ENCODE measurements at places on chromosomes 6 and 20. TPM values are rescaled to one million over a fixed set of nuclear protein-coding genes. Genes with fewer than 3 reads are reported as not detected.

Gene RBCK1
- 44.8 TPM for total RNA-seq

DNA sequence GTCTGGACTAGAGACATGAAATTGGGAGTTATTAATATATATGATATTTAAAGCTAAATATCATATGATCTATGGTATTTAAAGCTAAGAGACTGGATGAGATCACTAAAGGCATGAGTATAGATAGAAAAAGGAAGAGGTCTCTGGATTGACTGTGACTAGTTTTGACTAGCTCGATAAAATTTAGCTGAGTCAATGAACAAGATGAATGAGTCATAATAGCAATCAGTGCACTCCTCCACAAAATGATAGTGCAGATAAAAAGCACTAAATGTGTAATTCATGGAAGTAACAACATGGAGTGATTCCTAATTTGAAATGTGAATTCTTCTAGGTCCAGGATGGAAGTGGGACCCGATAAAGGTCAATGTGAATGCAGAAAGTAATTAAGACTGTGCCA is 127.4 kb downstream of the PFDN4 start:
- DNase-seq = no peak

DNA sequence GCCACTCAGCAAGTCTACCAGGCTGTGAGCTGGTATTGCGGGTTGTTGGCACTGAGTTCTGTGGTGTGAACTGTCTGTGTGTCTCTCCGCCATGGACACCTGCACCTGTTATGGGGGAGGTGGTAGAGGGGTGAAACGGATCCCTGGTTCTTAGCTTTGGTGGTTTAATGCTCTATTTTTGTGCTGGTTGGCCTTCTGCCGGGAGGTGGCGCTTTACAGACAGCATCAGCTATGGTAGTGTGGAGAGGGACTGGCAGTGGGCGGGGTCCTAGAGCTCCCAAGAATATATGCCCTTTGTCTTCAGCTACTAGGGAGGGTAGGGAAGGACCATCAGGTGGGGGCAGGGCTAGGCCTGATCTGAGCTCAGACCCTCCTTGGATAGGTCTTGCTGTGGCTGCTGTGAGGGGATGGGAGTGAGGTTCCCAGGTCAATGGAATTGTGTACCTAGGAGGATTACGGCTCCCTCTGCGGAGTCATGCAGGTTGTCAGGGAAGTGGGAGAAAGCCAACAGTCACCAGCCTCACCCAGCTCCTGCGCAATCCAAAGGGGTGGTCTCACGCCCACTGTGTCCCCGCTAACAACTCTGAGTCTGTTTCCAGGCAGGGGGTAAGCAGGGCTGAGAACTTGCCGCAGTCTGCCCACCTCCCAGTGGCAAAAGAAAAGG is 154.3 kb downstream of the CCDC170 start:
- DNase-seq = no peak

GRCh38 chr6:149843051-149843633 is 21.0 kb downstream of the LRP11 start:
- DNase-seq = peak; percentile 53

DNA sequence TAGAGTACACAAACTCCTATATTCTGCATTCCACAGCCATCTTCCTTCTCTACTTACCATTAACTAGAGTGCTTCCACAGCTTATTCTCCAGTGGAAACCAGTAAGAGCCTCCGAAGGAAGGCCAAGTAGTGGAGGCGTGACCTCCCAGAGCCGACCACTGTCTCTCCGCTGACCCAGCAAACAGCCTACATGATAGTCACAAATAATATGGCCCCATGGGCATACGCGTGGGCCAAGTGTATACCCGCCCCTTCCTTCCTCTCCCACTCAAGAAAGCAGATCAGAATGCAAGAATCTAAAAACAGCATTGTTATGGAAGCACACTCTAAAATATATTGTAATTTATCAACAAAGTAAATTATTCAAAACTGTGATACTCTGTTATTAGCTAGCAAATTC is 526.6 kb upstream of the JARID2 start:
- DNase-seq = no peak

DNA sequence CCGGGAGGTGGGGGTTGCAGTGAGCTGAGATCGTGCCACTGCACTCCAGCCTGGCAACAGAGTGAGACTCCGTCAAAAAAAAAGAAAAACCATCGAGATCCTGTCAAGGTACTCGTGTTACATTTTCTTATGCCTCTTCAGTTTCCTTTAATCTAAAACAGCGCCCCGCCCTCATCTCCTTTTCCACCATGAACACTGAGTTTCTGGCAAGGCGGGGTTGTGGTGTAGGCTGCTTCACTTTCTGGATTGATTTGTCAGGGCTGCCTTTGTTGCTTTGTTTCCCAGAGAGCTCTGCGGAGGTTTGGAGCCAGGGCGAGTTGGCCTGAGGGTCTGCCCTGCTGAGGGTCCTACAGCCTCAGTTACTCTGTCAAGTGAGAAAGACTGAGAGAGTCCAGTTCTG is 8.9 kb downstream of the ITPR3 start:
- DNase-seq = no peak

Gene UBD
- total RNA-seq = not detected

DNA sequence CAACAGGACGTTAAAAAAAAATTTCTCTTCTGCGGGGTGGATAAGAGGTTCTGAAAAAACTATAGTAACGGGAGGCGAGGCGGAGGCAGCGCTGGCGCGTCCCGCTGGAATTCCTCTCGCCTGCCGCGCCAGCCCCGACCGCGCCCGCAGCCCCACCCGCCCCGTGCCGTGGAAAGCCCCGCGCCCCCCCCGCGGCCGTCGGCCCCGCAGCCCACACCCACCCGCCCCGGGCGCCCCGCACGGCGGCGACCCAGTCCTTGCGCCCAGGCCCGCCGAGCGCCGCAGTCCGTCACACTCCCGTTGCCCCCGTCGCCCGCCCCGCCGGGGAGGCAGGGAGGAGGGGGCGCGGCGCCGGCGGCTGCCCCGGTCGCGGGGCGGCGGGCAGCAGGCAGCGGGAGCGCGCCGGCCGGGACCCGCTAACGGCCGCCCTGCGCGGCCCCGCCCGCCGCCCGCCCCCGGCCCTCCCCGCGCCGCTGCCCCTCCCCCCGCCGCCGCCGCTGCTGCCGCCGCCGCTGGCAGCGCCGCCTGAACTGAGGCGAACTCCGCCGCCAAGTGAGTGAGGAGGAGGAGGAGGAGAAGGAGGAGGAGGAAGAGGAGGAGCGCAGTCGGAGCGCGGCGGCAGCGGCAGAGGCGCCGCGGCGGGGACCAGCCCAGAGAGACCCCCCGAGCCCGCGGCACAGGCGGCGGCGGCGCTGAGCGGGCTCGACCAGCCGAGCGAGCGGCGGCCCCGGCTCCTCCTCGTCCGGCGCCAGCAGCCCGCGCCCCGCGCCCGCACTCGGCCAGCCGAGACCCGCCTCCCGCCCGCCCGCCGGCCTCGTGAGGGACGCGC is at the start of gene QKI:
TSS of gene QKI (plus strand) at position 602 of the 829 bp plus-strand sequence. CDS start 476 bp downstream, outside the sequence.
- peak; percentile 93 for DNase-seq

- DNase-seq = no peak
Measured at GRCh38 chr6:125863023-125863422, 72.3 kb downstream of the NCOA7 start.

Gene HDGFL1
- total RNA-seq = not detected

Gene C6orf141
- 0.32 TPM for total RNA-seq

Gene GPR6
- not detected for total RNA-seq
